Stimulated activated CD8-positive, alpha-beta memory T cell treated with anti-CD3 and anti-CD28 coated beads, Interleukin-2, amount 100 ng/mL, for 1 hour (primary cell): ENCODE measurements at places on chromosomes 11 and 22.

- no peak for DNase-seq
Observed at GRCh38 chr11:66333896-66334604, 2.2 kb downstream of the RIN1 start.

GRCh38 chr22:37805810-37806277, 1.9 kb upstream of the GCAT start:
- no peak for DNase-seq

DNA sequence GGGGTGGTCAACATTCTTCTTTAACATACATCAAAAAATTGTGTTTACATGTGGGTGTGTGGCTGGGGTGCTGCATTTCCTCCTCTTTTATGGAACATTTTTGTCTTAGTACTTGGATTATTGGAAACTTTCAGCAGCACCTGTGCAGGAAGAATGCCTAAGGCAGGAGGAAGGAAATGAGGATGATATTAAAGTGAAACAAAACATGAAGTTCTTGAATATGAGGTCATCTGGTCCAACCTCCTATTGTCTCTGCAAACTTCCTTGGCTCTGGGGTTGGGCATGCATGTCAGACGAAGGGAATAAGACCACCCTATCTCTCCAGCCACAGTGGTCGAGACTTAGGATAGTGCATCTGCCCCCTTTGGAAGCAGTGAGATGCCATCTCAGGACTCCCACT, 20.6 kb upstream of the OR9Q1 start:
- no peak for DNase-seq

GRCh38 chr22:47013861-47014635, 251.6 kb downstream of the TBC1D22A start:
- DNase-seq: no peak

DNA sequence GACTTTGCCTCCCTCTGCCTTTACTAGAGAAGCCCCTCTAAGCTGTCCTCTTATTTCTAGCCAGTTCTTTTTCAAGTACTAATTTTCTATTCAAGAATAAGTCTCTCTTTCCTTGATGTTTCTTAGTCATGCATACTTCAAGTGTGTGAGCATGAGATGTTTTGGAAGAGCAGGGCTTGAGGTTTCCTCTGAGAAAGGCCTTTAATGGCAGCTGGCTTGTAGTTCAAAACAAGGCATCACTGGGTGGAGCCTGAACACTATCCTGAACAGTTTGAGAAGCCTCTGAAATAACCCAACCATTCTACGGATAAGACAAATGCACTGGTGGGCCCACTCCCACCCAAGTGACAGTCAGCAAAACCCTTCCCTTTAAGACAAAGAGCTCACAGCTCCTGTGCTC, 37.6 kb downstream of the CLDN25 start:
- DNase-seq: no peak

- DNase-seq: no peak
Observed at GRCh38 chr11:30342736-30343166, 19.8 kb downstream of the ARL14EP start.

DNA sequence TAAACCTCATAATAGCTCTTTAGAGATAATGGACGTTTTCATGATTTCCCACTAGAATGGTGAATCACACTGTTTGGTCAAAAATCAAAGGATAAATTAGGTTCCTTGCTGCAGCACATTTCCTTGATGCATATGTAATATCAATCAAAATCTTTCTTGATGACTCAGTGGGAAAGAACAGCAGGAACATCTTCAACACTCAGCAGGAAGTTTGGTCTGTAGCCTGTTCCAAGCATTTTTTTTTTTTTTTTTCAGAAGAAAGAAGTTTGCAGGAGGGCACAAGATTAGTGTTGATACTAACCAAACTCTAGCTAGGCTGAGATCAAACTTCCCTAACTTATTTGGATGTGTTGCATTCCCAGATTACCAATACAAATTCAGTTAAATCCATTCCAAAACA, 1529.8 kb downstream of the FAM181B start:
- DNase-seq: no peak

DNA sequence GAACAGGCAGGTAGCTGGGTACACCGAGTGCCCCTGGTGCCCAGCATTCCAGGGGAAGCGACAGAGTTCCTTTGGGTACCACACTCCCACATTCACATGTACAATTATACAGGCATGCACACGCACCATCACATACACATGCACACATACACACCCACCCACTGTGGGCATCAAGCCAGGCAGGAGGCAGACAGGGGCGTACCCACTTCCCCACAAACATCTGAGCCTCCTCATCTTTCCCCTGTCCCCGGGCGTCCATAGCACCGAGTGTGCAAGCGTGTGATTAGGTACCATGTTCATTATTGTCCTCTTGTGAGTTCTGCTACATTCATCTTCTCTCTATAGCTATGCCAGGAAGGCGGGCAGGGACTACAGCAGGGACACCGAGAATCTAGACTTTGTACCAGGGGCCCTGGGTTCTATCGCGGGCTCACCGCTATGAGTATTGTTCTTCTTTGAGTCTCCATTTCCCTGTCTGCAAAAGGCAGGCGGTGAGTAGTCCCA, 2.1 kb upstream of the CARD10 start:
- DNase-seq: no peak

- DNase-seq: no peak
Observed at GRCh38 chr11:47448566-47449427, at the start of gene RAPSN. Gene RAPSN, minus strand, starts transcription at chr11:47449136. Its CDS starts 172 bp downstream, at chr11:47448964.

DNA sequence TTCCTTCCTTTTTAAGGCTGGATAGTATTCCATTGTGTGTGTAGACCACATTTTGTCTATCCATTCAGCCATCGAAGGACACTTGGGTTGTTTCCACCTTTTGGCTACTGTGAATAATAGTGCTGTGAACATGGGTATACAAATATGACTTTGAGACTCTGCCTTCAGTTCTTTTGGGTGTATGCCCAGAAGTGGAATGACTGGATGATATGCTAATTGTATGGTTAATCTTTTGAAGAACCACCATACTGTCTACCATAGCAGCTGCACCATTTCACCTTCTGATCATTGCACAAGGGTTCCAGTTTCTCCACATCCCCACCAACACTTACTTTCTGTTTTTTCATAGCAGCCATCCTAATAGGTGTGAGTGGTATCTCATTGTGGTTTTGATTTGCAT, 30.3 kb downstream of the SGSM1 start:
- no peak for DNase-seq

DNA sequence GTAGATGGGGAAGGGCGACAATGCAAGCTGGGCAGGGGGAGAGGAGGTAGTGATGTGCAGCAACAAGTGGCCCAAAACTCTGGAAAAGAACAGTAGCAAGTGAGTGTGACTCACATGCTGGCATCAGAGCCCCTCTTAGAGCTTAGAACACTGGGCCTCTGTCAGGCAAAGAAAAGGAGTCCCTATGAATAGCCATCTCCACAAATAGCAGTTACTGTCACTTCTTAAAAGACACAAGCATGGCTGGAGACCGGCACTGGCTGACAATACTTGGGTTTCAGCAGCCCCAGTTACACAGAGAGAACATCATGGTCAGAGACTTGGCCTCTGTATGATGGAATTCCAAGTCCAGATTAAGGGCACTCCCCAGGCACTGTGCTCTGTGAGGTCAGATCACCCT, 58.2 kb downstream of the PRCP start:
- DNase-seq: no peak

DNA sequence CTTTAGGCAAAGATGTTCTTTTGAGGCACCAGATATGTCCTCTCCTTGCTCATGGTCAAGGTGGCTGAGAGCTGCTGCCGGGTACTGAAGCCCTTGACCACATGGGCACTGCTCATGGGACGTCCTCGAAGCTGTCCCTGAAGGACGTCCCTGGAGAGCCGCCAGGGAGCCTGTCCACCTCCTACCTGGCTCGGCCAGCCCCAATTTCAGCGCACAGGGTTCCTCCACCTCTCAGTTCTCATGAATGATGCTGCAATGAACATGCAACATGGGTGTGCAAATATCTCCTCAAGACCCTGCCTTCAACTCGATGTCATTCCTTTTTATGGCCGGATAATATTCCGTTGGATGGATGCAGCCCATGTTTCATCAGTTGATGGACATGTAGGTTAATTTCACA, 24.4 kb upstream of the TOLLIP start:
- no peak for DNase-seq
